DMS53 (cell line): ENCODE measurements at places on chromosomes 7 and 10.
A peak's percentile ranks its signal among the peaks of the same experiment; 100 is the strongest.

GRCh38 chr10:6037422-6037821 lies 24.7 kb downstream of the IL2RA start:
- DNase-seq: no peak

GRCh38 chr7:36015733-36016132 lies 137.3 kb upstream of the EEPD1 start:
- DNase-seq: no peak

GRCh38 chr10:120818301-120818700 lies 32.9 kb upstream of the WDR11 start:
- DNase-seq: no peak

DNA sequence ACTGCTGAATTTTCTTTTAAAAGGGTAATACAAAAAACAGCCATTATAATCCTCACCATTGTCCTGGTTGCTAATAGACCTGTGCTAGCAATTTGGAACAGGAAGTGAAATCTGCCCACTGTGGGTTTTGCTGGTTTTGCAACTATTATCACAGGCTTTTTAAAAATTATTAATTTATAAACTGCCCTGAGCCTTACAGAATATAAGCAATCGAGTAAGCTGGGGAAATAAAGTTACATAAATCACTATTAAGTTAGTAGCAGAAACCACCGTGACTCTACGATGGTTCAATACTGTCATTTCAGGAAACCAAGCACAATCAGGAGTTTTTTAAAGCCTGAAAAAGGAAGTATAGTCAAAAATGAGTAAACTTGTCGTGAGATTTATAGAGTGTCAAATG lies 62.3 kb downstream of the TMEM26 start:
- DNase-seq: no peak

- no peak for DNase-seq
Measured at GRCh38 chr10:129108378-129108777, 358.7 kb upstream of the MGMT start.

GRCh38 chr10:80465839-80466590 lies 11.9 kb downstream of the TSPAN14 start:
- DNase-seq: no peak

GRCh38 chr7:43328785-43329380 lies 216.4 kb downstream of the HECW1 start:
- DNase-seq: no peak

DNA sequence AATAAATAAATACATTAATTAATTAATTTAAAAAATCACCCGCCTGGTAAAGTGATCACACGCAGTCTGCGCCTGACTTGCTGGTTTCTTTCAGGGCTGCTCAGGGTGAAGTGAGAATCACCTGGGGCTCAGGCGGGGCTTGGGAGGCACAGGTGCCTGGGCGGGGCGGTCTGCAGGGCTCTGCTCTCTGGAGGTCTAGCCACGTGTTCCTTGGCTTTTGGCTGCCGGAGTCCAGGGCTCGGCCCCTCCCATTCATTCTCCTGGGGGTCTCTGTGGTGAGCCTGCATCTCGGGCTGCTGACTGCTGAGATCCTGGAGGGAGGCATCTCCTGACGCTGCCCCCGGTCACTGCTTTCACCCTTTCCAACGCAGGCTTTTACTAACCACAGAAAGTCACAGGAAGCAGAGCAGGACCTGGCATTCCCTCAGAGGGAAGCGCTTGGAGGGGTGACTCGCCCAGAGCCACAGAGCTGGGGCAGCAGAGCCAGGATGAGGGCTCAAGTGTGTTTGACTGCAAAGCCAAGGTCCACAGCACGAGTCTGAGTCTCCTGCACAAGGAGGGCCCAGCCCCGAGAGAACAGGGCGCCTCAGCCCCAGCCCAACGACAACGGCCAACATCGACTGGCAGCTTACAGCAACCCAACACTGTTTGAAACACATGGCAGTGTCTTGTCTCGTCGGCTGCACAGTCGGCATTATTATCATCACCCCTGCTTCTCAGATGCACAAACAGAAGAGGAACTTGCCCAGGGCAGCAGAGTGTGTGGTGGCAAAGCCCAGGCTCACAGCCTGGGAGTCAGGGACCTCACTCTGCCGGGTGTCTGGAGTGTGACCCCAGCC lies 22.4 kb upstream of the MNX1 start:
- no peak for DNase-seq

- no peak for DNase-seq
Measured at GRCh38 chr7:33195264-33195663, 65.9 kb downstream of the BBS9 start.

- no peak for DNase-seq
Measured at GRCh38 chr7:41837916-41838315, 135.0 kb upstream of the INHBA start.

DNA sequence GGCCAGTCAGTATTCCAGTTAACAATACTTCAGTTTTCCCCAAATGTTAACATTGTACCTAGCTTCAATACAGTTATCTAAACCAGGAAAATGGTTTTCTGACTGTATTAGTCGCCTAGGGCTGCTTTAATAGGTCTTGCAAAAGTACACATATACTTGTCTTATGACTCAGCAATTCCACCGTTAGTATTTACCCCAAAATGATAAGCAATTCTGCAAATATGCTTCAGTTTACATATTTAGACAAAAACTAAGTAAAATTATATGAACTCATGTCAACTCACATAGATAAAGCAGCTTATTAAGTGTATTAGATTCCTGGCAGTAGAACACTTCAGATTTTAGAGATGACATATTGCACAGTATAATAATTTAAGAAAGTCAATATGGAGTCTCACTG lies 363.3 kb downstream of the ARL4A start:
- peak; percentile 61 for DNase-seq

GRCh38 chr7:32479574-32480200 lies 10.5 kb downstream of the LSM5 start:
- peak; percentile 82 for DNase-seq

DNA sequence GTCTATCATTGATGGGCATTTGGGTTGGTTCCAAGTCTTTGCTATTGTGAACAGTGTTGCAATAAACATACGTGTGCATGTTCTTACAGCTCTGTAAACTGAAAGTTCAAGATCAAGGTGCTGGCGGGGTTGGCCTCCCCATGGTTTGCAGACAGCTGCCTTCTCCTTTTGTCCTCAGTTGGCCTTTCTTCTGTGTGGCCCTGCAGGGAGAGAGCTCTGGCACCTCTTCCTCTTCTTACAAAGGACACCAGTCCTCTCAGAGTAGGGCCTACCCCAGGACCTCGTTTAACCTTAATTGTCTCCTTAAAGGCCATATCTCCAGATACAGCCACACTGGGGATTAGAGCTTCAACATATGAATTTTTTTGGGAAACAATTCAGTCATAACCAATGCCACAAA lies 462.7 kb downstream of the TCERG1L start:
- no peak for DNase-seq

GRCh38 chr10:62303922-62304321 lies 35.3 kb upstream of the RTKN2 start:
- no peak for DNase-seq

DNA sequence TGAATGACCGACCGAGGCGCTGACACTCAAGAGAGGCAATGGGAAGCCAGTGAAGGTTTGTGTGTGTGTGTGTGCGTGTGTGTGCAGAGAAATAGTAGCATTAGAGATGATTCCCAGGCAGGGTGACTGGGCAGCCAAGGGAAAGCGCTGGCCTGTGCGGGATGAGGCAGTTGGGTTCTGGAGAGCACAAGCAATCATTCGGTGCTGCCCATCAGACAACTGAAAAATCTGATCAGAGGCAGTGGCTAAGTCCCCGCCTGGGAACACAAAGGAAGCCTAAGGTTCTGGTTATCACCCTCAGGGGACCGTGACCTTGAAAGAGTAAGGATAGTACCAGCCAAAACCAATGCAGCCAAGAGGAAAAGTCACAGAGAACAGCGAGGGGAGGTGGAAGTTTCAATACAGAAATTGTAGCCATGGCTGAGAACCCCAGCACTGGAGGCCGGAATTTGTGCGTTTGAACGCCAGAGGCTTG lies 868 bp upstream of the PDCD4 start:
- peak; percentile 47 for DNase-seq

- DNase-seq: no peak
Measured at GRCh38 chr7:153446490-153446889, 605.7 kb upstream of the DPP6 start.

GRCh38 chr7:40694991-40695390 lies 560.2 kb downstream of the SUGCT start:
- DNase-seq: no peak

GRCh38 chr10:2208106-2208505 lies 470.8 kb upstream of the ADARB2 start:
- no peak for DNase-seq

DNA sequence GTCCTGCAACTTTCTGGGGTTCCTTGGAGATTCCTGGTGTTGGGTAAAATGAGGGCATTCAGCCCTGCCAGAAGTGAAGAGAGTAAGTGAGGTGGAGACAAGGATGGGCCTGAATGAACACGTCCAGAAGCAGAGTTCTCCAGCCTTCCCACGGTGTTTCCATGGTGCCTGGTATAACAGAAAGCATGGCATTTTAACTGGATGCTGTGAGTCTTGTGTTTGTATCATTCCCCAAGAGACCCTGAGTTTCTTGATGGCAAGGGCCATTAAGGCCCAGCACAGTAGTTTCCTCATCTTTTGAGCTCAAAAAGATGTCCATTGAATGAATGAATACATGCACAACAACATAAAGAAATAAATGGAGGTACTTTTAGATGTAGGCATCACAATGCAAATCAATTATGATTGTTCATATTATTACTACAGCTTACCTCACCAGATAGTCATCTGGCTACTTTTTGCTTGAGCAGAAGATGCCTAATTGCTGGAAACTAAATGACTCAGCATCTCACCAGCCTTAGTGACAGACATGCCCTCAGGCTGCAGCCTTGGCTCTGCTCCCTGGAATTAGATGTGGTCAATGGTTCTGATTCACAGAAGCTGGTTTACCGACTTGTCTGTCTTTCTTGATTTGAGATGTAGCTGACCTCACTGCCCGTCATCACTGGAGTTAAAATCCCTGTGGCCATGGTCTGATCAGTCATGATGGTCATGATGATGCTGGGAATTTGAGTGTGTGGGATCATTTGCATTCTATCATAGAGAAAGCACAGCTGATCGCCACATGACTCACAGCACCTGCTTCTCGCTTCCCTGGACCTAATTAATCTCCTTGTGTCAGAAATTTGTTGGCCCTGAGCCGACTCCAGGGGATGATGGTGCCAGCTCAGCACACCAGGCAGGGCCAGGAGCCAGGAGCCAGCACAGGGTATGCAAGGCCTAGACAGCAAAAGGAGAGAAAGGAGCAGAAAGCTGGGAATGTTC lies 83.9 kb downstream of the CXCL12 start:
- DNase-seq: no peak

DNA sequence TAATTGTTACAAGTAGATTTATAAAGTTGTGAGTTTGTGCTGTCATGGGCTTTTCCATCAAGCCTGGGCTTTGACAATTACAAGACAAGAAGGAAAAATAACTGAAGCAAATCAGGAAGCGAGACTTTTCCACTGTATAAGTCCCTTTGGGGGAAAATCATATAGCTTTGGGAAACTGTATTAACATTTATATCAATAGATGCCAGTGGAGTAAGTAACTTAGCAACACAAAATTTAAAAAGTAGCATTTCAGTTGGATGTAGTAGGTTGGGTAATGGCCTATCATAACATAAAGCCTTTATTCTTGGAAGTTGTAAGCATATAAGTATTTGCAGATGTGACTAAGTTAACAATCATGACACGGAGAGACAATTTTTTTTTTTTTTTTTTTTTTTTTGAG lies 931.1 kb downstream of the CNTNAP2 start:
- no peak for DNase-seq

- no peak for DNase-seq
Measured at GRCh38 chr10:71746344-71747037, 26.8 kb downstream of the VSIR start.

GRCh38 chr10:78630944-78631838 lies 437.6 kb upstream of the ZMIZ1 start:
- DNase-seq: no peak

DNA sequence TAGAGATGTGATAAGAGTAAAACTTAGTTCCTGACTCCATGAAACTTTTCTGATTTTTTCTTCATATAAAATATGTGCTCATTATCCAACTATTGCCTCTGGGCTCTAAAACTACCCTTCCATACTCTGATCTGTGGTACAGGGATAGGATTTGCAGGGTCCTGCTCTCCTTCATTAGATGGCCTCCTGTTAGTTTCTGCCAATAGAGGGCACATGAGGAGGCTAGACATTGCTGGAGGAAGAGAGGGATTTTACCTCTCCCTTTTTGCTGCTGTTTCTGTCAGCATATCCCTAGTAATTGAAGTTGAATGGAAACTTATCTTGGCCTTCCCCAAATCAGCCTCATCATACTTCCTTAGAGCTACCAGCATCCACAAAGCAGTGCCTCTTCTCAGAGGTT lies 269.4 kb downstream of the NXPH1 start:
- no peak for DNase-seq

DNA sequence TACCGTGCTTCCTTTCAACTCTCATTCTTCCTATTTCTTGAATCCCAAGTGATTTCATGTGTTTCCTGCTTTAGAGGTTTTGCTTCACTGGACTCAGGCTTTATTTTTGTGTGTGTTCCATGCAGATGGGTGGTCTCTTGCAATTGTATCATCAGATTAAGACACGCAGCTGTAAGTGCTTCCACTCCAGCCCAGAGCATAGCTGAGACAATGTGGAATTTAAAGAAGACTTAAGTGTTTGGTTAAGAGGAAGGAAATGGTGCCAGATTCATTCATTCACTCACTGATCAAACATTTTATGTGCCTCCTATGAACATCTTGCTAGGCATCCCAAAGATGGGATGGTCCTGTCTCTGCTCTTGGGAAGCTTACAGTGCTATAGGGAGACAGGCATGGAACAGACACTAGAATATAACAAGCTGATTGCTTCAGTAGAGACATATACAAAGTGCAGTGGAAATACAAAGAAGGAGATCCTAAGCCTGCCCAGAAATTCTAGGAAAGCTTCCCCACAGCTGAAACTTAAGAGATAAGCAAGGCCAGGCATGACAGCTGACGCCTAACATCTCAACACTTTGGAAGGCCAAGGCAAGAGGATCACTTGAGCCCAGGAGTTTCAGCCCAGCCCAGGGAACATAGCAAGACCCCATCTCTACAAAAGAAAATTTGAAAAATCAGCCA lies 46.1 kb upstream of the LRRC17 start:
- DNase-seq: no peak

GRCh38 chr7:82234457-82235049 lies 209.0 kb downstream of the CACNA2D1 start:
- peak; percentile 81 for DNase-seq

- DNase-seq: no peak
Measured at GRCh38 chr10:93124580-93125318, 51.1 kb downstream of the CYP26A1 start.

DNA sequence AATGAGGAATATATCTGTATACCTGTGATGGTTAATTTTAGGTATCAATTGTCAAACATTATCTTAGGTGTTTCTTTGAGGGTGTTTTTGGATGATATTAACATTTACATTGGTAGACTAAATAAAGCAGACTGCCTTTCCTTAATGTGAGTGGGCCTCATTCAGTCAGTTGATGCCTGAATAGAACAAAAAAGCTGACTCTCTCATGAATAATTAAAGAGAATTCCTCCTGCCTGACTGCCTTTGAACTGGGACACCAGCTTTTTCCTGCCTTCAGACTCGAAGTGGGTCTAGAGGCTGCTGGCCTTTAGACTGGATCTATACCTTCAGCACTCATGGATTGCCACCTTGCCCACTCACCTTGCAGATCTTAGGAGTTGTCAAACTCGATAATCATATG lies 117.9 kb upstream of the TMEM168 start:
- no peak for DNase-seq

GRCh38 chr10:103192451-103193106 lies 493 bp downstream of the NT5C2 start:
- peak; percentile 89 for DNase-seq
